ENCODE measurements at places on chromosomes 5 and 9. TPM values are rescaled to one million over a fixed set of nuclear protein-coding genes. Genes with fewer than 3 reads are reported as not detected.

Gene LCN10
- total RNA-seq: not detected

Gene BTNL8
- not detected for total RNA-seq

Gene PCDHB15
- total RNA-seq: 0.05 TPM

Gene PHAX
- 56.6 TPM for total RNA-seq

Gene BRINP1
- 0.17 TPM for total RNA-seq

Gene GMCL2
- total RNA-seq: not detected

Gene PHF24
- total RNA-seq: 0.08 TPM

Gene GRM6
- not detected for total RNA-seq

Gene RNF183
- not detected for total RNA-seq

Gene NR4A3
- 3.2 TPM for total RNA-seq

Gene SLC25A2
- total RNA-seq: not detected

Gene NUP155
- total RNA-seq: 20.5 TPM

Gene ADAMTSL2
- not detected for total RNA-seq

Gene UBTD2
- 15.2 TPM for total RNA-seq

Gene TMEM232
- not detected for total RNA-seq

Gene CXCL14
- 0.10 TPM for total RNA-seq

Gene GABRA1
- total RNA-seq: not detected

Gene FOXD4
- 0.44 TPM for total RNA-seq

Gene PLAC8L1
- total RNA-seq: 0.26 TPM

Gene SELENOP
- total RNA-seq: 0.49 TPM

Gene MYOZ3
- 0.22 TPM for total RNA-seq

Gene AK8
- 0.83 TPM for total RNA-seq

Gene ATP6V0E1
- 360 TPM for total RNA-seq

Gene PRR7
- 30.9 TPM for total RNA-seq

Gene HINT2
- 87.1 TPM for total RNA-seq

Gene CARTPT
- not detected for total RNA-seq

Gene SLC12A2
- 12.7 TPM for total RNA-seq

Gene GRXCR2
- total RNA-seq: not detected

Gene FBXW11
- total RNA-seq: 37.2 TPM

Gene SHC3
- 0.32 TPM for total RNA-seq

Gene INSL6
- not detected for total RNA-seq

Gene CORO2A
- 1.2 TPM for total RNA-seq

Gene DMRT3
- not detected for total RNA-seq

Gene PCDHGA2
- 0.70 TPM for total RNA-seq

Gene ITK
- 0.05 TPM for total RNA-seq

Gene ZNF462
- 4.5 TPM for total RNA-seq

Gene SLC34A1
- not detected for total RNA-seq

Gene TICAM2
- total RNA-seq: 0.72 TPM

Gene CYFIP2
- total RNA-seq: 20.2 TPM

Gene CTXN3
- not detected for total RNA-seq

Gene SPATA31C1
- total RNA-seq: not detected

Gene DCTN4
- total RNA-seq: 16.6 TPM

Gene FYB1
- total RNA-seq: 9.4 TPM

Gene CTNND2
- not detected for total RNA-seq
